ENCODE measurements at places on chromosomes 13 and 19. TPM values are rescaled to one million over a fixed set of nuclear protein-coding genes. Genes with fewer than 3 reads are reported as not detected.

GRCh38 chr13:76116751-76117360 is 480.7 kb downstream of the LMO7 start:
- DNase-seq = peak; percentile 91

DNA sequence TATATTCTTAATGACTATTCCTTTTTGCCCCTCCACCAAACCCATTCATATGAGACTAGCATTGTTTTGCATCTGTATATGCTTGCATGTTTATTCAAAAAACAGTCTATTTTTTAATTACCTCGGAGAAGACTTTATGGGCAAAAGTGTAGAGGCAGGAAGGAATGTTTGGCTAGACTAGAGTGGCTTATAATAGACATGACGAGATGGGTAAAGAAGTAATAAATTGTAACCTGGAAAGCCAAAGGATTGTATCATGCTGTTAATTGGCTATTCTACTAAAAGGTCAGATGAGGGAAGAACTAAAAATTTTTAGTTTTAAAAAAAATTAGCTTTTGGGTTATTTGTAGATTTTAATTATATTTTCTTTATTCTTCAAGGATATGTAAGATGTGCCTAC is 91.1 kb downstream of the FNDC3A start:
- DNase-seq = no peak

GRCh38 chr13:72952529-72953141 is 106.2 kb upstream of the KLF5 start:
- no peak for DNase-seq

DNA sequence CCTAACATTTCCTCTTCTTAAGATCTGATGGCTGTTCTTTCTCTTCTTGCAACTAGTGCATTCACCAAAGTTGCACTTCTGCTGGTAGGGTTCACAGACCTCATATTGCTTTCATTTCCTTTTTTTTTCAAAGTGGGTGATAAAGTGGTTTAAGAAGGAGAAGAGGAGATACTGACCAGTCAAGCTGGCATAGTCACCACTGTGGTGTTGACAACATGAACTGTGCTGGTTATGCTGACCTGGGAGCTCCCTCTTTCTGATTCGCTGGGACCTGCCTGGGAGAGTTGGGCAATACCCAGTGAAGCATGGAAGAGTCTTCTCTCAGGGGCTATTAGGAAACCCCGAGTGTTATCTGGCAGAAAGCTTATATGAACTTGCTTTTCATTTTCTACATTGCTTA is 222.9 kb downstream of the SLITRK5 start:
- DNase-seq = no peak

DNA sequence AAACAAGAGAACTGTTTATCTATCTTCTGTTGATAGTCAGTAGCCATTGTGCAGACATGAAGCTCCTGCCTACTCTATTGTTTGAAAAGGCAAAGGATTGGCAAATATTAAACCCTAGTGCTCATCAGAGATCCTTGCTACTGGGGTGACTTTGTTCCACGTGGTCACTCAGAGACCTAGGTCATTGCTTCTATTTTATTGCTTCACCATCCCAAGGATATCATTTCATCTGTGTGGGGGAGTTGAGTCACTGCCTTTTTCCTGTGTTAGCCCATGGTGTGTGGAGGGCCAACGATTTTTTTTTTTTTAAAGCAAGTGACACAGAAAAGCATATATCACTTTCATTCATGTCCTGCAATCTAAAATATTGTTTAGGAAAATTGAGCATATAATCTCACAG is 254.1 kb upstream of the RXFP2 start:
- no peak for DNase-seq

DNA sequence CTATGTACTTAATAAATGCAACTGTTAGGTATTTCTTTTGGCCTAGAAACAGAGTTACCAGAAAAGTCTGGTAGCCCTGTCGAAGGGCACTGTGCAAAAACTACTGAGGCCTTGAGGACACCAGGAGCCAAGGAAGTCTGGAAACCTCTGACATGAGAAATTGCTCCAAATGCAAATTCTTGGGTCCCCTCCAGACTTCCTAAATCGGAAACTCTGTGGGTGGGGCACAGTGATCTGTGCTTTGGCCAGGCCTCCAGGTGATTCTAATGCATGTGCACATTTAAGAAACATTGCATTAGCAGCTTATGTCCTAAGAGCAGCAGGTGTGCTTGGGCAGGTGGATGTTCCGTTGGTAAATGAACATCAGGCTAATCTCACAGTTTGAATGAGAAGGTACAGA is 50.0 kb downstream of the STARD13 start:
- no peak for DNase-seq

- DNase-seq = peak; percentile 40
These were observed 510.0 kb upstream of the KLF12 start for GRCh38 chr13:74644229-74644628.

GRCh38 chr13:76711550-76712182 is 174.5 kb downstream of the KCTD12 start:
- DNase-seq = peak; percentile 99

DNA sequence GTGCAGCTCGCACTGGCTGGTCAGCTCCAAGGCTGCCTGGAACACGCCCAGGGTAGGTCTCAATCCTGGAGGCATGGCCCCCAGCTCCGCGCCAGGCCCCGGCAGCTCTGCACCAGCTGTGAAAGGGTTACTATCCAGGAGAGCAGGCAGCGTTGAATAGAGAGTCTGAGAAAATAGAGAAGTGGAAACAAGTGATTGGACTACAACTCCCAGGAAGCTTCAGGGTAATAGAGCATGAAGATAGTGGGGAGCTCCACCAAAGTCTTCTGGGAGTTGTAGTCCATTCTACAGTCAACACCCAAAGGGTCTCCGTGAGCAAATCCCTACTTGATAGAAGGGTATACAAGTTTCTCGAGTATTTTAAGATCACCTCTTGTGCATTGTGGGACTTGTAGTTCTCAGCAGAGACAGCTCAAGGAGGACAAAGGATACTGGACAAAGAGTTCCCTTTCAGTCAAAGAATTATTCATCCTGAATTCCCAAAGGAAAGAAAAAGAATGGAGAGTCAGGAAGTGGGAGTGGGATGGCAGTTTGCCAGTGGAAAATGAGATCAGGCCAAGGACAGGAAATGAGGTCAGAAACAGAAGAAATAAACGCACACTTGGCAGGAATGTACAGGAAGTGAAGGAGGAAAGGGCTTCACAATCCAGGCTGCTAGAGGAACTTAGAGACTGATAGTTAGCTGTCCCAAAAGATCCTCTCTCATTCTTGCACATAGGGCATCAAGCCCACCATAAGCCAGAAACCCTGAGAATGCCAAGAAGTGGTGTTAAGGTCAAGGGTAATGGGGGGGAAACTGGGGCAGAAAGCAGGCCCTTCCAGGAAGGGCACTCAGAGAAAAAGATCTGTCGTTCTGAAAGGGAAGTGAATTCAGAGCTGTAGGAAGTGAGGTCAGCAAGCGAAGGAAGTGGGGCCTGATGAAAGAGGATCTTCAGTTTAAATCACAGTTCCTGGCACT is 5.5 kb upstream of the MAMSTR start:
- DNase-seq = peak; percentile 78

GRCh38 chr13:110245416-110245899 is 61.5 kb downstream of the COL4A1 start:
- peak; percentile 87 for DNase-seq

Gene SLC10A2
- 5.1 TPM for total RNA-seq

Gene ZNF224
- total RNA-seq = 40.4 TPM

Gene TYROBP
- total RNA-seq = 28.4 TPM

Gene ZFP36
- 15.4 TPM for total RNA-seq

Gene KIR2DL1
- not detected for total RNA-seq

Gene NUMBL
- 27.2 TPM for total RNA-seq

Gene OR7A5
- 9.1 TPM for total RNA-seq

Gene AZU1
- total RNA-seq = not detected

Gene NTF4
- 4.1 TPM for total RNA-seq

Gene ZNF471
- total RNA-seq = 12.8 TPM

Gene HIPK4
- 0.72 TPM for total RNA-seq

Gene PGLYRP2
- total RNA-seq = not detected
